ENCODE measurements at places on chromosomes 7 and 10.

GRCh38 chr7:4638781-4639575 is 43.1 kb upstream of the FOXK1 start:
- no peak for DNase-seq

DNA sequence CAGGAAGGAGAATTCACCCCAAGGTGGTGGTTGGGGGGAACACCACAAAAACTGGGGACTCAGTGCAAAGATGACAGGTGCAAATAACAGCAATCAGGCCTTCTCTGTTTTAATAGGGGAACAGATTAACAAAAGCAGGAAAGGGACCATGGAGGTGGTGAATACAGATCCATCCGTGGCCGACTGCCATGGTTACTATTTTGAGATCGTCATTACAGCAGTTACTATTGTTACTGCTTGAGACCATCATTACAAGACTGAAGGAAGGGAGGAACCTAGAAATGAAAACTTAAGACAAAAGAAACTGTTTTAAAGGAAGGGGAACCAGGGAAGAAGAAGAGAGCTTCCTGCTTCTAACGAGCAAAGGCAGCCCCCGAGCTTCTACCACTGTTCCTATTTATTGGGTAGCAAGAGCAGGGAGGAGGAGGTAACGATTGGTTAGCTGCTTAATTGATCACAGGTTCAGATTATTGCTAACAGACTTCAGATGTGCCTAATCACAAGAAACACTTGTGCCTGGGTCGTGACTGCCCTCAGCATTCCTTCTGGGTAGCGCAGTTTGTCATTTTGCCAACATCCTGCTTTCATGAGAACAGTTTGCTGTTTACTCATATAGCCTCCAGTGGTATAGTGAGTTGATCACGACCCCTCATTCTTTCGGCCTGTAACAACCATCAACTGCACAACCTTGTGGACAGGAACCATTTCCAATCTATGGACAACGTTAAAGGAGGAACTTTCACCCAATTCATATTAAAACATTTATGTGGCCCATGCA is 216.3 kb downstream of the CHCHD3 start:
- no peak for DNase-seq

DNA sequence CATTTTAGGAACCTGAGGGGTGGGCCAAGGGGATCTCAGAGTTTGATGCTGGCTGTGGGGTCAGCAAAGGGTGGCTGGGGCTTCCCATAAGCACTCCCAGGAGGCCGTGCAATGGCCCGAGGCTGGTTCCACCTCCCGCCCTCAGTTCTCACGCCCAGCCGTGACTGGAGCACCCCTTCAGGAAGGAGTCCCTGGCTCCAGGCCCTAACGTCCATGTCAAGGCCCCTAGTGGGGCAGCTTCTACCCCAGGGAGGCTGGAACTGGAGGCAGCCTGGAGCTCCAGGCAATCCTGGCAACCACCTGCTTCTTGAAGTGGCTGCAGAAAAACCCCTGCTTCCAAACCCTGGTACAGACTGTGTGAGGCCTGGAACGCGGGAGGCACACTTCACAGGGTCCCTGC is 165.5 kb downstream of the DIP2C start:
- no peak for DNase-seq

GRCh38 chr10:60008816-60009215 is 102.5 kb upstream of the CCDC6 start:
- DNase-seq: no peak

GRCh38 chr7:106466867-106467266 is 182.1 kb upstream of the NAMPT start:
- DNase-seq: no peak

DNA sequence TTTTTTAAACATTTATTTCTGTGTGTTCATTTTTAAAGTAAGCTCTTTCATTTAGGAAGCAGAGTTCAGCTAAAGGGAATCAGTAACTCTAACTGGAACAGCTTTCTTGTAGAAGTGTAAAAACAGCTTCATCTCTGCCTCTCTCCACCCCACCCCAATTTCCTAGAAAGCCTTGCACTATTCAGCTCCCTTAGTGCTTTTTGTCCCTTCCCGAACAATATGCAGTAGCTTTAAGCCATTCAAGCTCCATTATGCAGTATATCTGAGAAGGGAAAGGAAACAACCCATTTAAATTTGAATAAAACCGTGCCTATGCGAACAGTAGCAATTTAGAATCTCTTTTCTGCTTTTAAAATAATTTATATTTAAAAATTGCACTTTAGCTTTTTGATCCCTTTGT is 134.5 kb downstream of the TRIL start:
- no peak for DNase-seq

DNA sequence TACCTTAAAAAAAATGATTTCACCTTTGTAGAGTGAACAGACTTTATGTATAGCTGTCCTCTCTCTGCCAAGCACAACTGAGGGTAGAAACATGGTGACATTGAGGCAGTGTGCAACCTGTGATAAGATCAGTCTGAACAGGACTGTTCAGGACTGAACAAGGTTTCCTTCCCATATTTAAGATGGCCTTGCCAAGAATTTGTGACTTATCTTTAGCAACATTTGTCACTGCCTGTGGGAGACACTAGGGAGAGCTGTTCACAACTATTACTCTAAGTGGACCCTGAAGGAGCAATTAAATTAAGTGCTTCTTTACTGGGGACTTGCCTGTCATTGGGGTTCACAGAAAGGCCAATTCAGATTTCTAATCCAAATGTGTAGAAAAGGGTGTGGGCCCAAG is 6.7 kb downstream of the OR13A1 start:
- DNase-seq: no peak

DNA sequence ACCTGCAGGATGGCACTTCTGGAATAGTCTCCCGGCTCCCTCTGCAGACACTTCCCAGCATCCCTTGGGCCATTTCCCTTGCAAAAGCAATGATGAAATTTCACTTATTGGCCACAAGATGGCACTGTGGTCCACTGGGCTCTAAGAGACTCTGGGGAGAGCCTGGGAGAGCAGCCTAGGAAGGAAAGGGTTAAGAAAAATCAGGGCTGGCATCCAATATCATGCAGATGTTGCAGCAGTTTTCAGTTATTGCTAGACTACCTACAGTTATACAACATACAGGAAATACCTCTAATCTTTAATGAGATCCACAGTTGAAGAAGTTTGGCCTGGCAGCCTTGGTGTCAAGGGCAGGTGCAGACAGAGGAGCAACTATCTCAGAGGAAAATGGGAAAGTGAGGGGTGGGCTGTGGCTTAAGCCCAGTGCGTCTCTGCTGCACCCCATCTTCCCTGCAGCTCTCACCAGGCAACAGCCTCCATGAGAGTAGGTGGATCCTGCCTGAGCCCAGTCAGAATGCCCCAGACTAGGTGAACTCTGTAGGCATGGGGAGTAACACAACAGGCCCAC is 100.2 kb upstream of the PRSS58 start:
- no peak for DNase-seq

DNA sequence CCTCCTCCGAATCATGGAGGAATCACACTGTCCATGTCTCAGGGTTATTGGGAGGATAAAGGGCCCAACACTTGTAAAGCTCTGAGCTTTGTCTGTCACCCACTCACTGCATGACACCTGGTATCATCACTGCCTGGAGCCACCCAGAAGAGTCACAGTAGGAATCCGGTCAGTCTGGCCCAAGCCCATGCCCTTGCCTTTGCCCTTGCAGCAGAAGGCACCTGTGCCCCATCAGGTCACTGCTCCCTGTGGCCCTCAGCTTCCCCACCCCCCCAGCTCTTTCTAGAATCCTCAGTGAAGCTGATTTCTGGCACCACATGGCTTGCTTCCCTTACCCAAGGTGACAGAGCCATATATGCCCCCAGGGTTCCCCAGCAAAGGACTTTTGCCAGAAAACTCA is 14.4 kb downstream of the LDB3 start:
- no peak for DNase-seq

GRCh38 chr7:96700516-96700915 is 9.1 kb downstream of the SEM1 start:
- DNase-seq: no peak

DNA sequence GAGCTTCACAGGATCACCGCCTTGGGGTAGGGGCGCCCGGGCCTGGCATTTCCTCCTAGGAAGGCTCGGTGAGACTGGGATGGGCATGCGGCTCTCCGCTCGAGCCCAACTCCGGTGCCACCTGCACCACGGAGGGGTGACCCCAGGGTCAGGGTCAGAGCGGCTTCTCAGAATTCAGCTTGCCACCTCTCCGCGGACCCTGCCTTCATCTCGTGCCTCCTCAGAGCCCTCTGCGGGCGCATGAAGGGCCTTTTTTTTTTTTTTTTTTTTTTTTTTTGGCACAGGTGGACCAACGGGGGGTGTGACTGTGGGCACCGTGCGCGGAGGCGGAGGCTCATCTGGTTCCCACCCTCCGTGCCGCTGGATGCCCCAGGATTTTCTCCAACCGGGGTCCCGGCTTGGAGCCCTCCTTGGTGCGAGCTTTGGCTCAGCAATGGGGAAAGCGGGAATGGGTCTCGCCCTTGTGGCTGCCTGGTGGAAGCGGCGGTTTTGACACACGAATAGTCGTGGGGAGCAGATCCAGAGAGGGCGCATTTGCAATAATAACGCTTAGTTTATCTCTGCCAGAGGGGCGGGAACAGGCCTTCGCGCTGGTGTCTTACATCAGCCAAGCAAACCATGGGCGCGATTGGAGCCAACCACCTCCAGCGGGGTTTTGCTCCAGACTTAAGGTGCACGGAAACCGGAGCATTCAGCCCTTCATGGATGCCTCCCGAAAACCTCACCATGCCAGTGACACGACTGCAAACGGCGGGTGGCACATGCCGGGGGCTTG is 5.0 kb upstream of the TNRC18 start:
- DNase-seq: peak; percentile 36

DNA sequence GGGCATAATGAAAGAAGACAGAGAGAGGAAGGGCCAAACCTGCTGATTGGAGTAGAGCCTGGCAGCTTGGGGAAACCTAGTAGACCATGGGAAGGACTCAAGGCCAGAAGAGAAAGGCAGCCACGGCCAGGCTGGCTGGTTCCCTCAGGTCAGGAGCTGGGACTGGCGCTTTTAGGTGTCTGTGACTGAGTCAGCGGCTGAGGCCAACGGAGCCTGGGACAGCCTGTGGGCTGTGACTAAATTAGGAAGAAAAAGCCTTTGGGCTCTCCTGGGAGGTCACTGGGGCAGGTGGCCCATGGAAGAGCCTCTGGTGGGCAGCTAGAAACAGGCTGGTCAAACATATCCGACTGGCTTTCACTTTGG is 108.9 kb upstream of the PDCD4 start:
- DNase-seq: no peak

DNA sequence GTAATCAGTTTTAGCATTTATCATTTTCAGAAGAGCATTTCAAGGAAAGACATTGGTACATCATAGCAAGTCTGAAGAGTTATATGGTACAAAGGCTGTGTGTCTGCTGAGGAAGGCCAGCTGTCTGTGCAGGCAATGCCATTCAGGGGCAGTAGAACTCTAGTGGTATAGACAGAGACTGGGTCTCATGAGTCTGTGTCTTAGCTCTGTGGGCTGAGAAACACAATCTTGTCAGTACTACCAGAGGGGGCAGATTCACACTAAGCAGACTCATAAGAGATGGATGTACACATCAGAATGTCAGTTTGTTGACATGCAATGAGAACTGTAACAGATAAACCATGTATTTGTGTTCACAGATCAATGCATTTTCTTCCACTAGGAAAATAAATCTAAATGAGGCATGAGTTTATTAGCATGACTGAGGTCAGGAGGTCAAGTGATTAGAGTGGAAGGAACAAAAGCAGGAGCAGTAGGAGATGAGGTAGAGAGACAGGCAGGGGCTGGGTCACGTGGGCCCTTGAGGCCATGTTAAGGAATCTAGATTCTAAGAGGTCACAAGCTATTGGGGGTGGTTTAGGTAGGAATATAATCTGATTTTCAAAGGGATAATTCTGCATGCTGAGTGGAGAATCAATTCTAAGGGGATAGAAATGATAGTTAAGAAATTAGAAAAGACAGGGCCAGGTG is 7.5 kb upstream of the GGCT start:
- no peak for DNase-seq

DNA sequence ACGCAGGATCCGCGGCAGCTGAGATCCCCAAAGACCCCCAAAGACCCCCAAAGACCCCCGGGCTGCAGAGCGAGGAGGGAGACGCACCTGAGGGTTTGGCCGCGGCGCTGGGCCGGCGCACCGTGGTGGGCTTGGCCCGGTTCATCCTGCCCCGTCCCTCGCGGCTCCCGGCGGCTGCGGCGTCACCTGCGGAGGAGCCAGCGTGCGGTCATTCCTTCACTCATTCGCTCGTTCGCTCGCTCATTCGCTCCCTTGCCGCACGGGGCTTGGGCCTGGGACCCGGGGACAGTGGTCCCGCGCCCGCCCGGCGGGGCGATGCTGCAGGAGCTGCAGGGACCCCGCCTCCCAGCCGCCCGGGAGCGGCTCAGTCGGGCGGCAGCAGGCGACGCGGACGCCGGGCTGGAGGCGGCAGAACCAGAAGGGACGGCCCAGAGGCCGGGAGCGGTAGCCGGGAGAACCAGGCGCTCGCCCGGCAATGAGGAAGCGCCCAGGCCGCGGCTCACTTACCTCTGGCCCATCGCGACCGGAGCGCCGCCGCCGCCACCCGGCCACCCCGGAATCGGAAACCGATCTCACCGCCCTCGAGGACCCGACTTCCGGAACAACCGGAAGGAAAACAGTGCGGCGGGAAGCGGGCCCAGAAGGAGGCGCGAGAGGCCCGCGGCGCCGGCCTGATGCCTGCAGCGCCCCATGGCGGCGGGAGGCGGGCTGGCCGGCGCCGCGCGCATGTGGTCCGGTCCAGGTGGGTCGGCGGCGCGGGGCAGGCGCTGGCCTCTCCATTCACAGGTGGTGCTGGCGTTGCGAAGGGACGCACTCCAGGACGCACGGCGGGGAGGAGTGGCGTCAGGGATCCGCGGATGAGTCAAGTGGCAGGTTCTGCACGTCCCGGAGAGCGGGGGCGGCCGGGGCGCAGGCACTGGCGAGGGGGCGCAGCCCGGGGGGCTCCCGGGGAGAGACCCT is at the start of gene INTS1:
Gene INTS1 (minus strand): TSS at position 574 of the 960 bp plus-strand sequence. CDS start 429 bp downstream, at position 145.
- DNase-seq: peak; percentile 93

DNA sequence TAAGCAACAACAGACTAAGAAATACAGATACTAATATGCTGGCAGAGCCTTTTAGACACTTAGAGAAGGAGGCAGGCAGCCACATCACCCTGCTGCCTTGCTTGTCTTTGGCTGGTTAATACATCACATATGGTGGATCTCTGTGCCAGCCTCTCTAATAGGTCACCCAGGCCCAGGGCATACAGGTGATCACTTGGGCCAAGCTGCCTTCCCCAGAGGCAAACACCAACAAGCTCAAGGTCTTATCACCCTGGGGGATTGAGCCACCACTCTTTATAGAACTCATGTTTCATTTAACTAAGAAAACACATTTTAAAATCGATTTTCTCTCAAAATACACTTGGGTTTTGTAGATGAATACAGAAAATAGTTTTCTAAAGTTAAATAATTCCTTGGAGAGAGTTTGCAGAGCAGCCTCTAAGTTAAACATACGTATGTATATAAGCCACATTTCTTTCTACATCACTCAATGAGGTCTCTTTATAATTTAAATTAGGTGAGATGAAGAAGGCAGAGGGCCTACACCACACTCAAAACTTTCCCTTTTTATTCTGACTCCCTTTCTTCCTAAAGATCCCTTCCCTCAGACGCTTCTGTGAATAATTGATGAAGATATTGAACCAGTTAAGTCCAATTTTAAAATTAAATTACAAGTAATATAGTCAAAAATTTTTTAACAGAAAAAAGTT is 556.8 kb upstream of the GHITM start:
- DNase-seq: no peak

GRCh38 chr7:133268355-133268754 is 15.5 kb downstream of the EXOC4 start:
- no peak for DNase-seq

- DNase-seq: no peak
These were observed 130.7 kb upstream of the NAMPT start for GRCh38 chr7:106415433-106415832.

- DNase-seq: no peak
These were observed 54.8 kb upstream of the CALD1 start for GRCh38 chr7:134724606-134725005.

GRCh38 chr10:116469437-116469836 is 41.8 kb downstream of the PNLIPRP3 start:
- no peak for DNase-seq

Measured in nucleus accumbens (tissue), 56 donors.